ENCODE measurements at places on chromosomes 5 and 9. TPM values are rescaled to one million over a fixed set of nuclear protein-coding genes. Genes with fewer than 3 reads are reported as not detected.

- H3K27me3 ChIP-seq: no peaks in the 10 kb centered on the region
- no peak overlapping the region for H3K4me3 ChIP-seq
- H3K27ac ChIP-seq: no peak overlapping the region
- no peak for DNase-seq
- no peaks in the 10 kb centered on the region for H3K36me3 ChIP-seq
Measured at GRCh38 chr9:82490019-82490499, 501.5 kb downstream of the SPATA31D1 start.

GRCh38 chr5:121668635-121669034 is 183.0 kb upstream of the FTMT start:
- no peak overlapping the region for H3K4me3 ChIP-seq
- H3K4me1 ChIP-seq: no peaks in the 10 kb centered on the region
- H3K36me3 ChIP-seq: no peaks in the 10 kb centered on the region
- no peaks in the 10 kb centered on the region for H3K27me3 ChIP-seq
- no peak for DNase-seq

S1PR3 gene
- polyA plus RNA-seq: not detected

CMYA5 gene
- polyA plus RNA-seq: not detected

Measured in naive B cell (primary cell).